CD4-positive, alpha-beta T cell (primary cell): ENCODE measurements at places on chromosomes 6 and 20. TPM values are rescaled to one million over a fixed set of nuclear protein-coding genes. Genes with fewer than 3 reads are reported as not detected.

The HCRTR2 gene
- not detected for total RNA-seq

The FUT9 gene
- not detected for total RNA-seq

The IPCEF1 gene
- total RNA-seq: 96.8 TPM

The LY6G5C gene
- total RNA-seq: 0.49 TPM

The TDRD6 gene
- total RNA-seq: not detected

The FAXC gene
- not detected for total RNA-seq
